ENCODE measurements at places on chromosomes 6 and 20.

- DNase-seq = peak; percentile 78
These were observed at the start of gene BMP5 for GRCh38 chr6:55875400-55875799. Gene BMP5 (minus strand): TSS chr6:55875590. CDS start chr6:55874865, 725 bp downstream.

DNA sequence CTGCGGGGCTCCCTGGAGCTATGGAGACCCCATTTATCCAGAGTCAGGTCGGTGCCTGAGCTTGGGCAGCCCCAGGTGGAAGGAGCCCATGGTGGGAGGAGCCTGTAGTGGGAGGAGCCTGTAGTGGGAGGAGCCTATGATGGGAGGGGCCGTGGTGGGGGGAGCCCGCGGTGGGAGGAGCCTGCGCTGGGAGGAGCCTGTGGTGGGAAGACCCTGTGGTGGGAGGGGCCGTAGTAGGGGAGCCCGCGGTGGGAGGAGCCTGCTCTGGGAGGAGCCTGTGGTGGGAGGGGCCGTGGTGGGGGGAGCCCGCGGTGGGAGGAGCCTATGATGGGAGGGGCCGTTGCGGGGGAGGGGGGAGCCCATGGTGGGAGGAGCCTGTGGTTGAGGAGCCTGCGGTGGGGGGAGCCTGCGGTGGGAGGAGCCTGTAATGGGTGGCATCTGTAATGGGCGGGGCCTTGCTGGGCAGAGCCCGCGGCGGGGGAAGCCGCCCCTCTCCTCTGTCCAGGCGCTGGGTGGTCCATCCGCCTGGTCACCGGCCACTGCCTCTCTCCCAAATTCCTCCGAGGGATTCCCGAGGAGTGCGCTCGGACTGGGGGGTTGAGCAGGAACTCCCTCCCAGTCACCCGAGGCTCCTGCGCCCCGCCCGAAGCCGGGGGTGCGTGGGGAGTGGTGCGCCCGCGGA, 567 bp upstream of the FNDC11 start:
- peak; percentile 88 for DNase-seq

DNA sequence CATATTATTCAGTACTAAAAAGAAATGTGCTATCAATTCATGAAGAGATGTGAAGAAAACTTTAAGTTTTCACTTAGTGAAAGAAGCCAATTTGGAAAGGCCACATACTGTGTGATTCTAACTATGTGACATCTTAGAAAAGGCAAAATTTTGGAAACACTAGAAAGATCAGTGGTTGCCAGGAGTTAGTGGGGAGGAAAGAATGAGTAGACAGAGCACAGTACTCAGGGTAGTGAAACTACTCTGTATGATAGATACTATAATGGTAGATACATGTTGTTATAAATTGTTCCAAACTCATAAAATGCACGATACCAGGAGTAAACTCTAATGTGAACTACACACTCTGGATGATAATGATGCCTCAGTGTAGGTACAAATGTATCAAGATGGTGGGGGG, 14.2 kb downstream of the NCOA3 start:
- DNase-seq = no peak

DNA sequence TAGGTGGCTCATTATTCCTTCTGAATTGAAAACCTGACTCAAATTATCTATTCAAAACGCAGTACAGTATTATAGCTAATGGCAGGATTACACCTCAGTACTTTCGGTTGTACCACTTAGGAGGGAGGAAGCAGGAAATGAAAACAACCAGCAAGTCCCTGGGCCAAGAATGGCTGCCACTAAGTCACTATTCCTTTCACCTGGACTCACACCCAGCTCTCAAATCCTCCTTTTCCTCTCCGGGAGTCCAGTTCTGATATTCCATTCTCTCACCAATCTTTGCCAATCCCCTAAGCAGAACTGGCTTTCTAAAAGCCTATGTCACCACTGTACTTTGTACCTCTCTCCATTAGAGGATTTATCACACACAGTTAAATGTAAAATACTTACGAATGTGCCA, 20.6 kb downstream of the TMEM242 start:
- no peak for DNase-seq

DNA sequence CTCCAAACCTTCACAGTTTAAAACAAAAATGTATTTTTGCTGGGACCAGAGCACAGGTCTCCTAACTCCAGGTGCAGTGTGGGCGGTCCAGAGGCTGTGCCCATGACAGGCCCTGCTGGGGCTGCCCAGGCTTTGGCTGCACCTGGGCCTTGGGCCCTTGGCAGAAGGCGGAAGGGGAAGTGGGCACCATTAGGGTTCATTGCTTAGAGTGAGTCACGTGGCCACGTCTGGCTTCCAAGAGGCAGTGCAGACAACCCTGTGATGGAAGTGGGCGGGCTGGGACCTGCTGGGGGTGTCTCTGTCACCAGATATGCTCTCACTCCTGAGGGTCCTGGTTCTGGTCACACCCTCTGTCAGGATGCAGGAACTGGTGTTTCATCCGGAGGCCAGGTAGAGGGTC, 302.2 kb downstream of the QKI start:
- no peak for DNase-seq

DNA sequence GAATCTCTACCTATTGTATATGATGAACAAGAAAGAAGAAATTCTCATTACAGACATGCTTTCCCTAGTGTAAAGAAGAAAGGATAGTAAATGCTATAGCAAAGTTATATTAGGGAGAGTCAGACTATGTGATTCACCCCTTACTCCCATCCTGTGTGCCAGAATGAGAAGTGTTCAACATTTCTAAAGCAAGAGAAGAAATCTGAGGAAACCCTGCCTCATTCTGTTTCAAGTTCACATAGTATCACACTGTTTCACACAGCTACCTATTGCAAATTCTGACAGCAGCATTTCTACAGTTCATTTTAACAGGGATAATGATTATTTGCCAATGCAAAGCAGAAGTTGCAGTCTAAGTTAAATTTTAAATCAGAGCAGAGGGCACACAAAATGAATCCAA, 267.2 kb upstream of the TCF21 start:
- no peak for DNase-seq

- DNase-seq = no peak
These were observed 231.2 kb upstream of the FOXQ1 start for GRCh38 chr6:1080453-1081337.

- no peak for DNase-seq
These were observed 7.3 kb upstream of the YTHDF1 start for GRCh38 chr20:63223121-63223825.

GRCh38 chr6:14197118-14197517, 79.5 kb downstream of the CD83 start:
- DNase-seq = no peak

Data from NCI-H187 treated with DMSO at 0.1 percent for 48 hours (cell line).